ENCODE measurements at places on chromosomes 12 and 14.

DNA sequence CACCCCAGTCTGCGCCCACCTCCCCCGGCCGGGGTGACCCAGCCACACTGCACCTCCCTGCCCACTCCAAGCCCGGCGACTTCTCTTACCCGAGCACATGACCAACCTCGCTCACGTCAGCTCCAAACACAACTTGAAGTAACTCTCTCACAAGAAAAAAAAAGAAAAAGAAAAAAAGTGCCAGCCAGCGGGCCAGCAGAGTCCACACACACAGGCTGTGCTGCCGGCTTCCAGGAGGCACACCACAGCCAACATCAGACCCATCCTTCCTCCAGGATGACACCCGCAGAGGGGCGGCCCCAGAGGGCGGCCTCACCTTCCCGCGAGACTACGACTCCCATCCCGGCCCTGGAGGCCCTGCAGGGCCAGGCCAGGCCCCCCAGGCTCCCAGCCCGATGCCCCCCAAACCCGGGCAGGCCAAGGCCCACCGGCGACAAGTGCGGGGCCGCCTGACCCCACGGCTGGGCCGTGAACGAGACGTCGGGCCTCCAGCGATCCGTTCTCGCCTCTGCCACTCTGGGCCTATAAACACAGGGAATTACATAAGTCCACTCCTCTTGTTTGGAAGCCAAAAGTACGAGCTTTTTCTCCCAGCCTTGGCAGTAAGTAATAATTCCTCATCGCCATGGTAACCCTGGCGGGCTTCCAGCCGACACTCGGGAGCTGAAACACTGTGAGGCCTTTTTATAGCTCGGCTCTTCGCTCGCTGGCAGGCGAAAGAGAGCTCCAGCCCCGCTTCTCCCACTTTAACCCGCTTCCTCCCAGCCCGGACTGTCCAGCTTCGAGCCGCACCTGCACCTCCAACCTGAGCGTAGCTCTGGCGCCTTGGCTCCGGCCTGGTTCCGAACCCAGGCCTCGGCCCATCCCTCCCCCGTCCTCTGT lies 49.1 kb downstream of the NCOR2 start:
- no peak for DNase-seq

- DNase-seq = no peak
Measured at GRCh38 chr12:95922231-95922630, 20.2 kb downstream of the CCDC38 start.

DNA sequence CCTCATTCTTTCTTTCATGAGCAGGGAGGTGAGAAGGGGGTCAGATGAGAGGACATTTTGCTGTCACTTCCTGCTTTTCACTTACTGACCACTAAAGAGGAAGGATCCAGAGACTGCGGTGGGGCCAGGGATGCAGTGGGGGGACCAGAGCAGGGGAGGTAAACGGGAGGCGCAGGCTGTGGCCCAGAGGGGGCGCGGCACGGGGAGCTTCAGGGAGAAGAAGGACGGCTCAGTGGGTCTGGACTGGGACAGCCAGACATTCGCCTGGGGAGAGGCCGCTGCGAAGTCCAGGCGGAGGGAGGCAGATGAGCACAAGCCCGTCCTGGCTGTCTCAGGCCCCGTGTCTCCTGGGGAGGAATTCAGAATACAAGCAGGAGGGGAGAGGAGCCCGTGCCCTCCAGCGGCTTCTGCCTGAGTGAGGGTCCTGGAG lies 41.2 kb downstream of the SLC6A12 start:
- no peak for DNase-seq

GRCh38 chr14:34956931-34957330 lies 25.9 kb upstream of the SRP54 start:
- DNase-seq = no peak

GRCh38 chr14:44795725-44796124 lies 166.0 kb downstream of the KLHL28 start:
- no peak for DNase-seq

DNA sequence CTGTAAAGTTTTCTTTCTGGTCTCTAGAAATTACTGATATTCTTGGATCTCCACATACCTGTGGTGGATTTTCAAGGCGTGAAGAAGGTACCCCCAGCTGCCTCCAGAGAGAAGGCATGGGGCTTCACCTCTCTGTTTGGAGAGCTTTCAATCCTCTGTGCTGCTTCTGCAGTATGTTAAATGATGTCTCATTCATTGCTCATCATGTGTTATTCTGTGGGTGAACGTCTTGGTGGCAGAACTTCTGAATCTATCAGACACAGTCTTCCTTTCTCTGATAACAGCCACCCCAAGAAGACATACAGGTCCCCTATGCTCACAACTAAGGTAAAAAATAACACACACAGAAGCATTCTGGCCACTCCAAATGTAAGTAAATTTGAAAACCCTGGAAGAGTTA lies 221.3 kb upstream of the TMEM260 start:
- DNase-seq = no peak

DNA sequence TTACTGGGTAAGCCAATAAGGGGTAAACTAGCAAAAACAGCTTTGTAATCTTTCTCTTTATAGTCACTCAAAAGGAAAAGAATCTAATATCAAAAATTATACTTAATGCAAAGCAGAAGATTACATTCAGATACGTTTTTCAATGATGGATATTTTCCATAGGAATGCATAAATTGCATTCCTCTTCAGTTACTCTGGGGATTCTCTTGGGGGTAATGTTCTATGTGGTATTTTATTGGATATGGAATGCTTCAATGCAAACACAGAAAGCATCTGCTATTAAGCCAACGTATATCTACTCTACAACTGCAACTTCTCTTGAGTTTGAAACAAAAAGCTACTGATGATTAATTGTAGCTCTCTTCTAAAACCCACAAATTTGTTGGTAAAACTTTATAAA lies 106.0 kb downstream of the SLC41A2 start:
- no peak for DNase-seq

- no peak for DNase-seq
Measured at GRCh38 chr12:118059341-118060191, 1.4 kb downstream of the WSB2 start.

- no peak for DNase-seq
Measured at GRCh38 chr12:50016501-50017475, 8.5 kb downstream of the RACGAP1 start.

DNA sequence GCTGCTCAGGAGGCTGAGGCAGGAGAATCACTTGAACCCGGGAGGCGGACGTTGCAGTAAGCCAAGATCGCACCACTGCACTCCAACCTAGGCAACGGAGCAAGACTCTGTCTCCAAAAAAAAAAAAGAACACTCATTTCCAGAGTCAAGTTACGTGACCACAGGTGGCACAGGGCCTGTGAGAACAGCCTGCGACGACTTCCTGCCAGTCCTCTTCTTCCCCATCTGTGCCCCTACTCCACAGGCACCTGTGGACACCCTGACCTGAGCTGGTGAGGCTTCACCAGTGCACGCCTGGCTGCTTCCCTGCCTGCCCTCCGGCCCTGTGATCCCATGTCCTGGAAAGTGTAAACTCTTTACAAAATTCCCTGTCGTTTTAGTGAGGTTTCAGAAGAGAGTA lies 77.7 kb downstream of the PPP2R5C start:
- DNase-seq = no peak

DNA sequence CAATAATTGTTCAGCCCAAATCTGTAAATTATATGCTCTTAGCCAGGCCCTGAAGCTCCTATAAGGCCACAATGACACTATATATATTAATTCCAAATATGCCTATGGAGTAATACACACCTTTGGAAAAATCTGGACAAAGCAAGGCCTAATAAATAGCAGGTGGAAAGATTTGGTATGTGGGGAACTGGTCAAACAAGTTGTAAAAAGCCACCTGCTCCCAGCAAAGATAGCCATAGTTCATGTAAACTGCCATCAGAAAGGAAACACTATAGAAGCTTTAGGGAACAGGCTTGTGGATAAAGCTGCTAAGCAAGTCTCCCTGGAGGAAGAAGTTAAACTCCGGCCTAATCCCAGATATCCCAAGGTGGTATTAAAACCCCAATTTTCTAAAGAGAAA lies 29.7 kb downstream of the PRMT8 start:
- DNase-seq = no peak

- no peak for DNase-seq
Measured at GRCh38 chr12:30908722-30909348, 17.7 kb upstream of the TSPAN11 start.

- DNase-seq = no peak
Measured at GRCh38 chr14:24108336-24108874, 6.2 kb upstream of the DCAF11 start.

GRCh38 chr12:58323676-58324075 lies 382.3 kb downstream of the ATP23 start:
- no peak for DNase-seq

All from stimulated activated CD8-positive, alpha-beta memory T cell treated with anti-CD3 and anti-CD28 coated beads, Interleukin-2, amount 100 ng/mL, for 1 hour (primary cell).